ENCODE measurements at places on chromosomes 5 and 9. TPM values are rescaled to one million over a fixed set of nuclear protein-coding genes. Genes with fewer than 3 reads are reported as not detected.

DNA sequence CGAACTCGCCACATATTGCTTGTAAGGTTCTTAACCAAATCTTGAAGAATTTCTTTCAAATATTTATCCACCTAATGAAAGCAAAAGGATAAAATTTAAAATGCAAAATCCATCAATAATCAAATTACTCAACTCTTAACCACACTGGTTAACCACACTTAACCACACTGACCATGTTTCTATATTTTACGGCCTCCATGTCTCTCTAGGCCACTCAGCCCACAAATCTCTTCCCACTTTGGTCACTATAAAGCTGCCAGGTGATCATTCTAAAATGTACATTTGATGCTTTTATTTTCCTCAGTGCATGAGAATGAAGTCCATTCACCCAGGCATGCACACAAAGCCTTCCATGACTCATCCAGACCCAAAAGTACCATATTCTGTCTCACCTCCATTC lies 56.4 kb upstream of the OR2K2 start:
- DNase-seq = no peak

The SERF1A gene
- 18.2 TPM for total RNA-seq

DNA sequence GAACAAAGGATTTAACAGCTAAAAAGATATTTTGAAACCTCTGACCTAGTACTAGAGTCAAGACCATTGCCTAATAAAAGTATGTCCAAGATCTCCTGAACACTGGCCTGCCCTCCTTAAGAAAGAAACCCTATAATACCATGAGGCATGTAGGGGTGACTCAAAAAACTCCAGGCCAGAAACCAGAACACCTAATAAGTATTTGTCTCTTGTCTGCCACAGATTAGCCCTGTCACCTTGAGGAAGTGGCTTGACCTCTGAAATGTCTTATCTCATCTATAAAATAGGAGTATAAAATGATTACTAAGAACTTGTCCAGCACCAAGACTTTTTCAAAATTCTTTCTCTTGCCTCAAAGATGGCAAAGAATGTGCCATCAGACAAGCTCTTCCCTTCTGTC lies 125.5 kb upstream of the RASGRF2 start:
- DNase-seq = no peak

GRCh38 chr5:73180566-73180965 lies 7.6 kb downstream of the TMEM174 start:
- DNase-seq = no peak

GRCh38 chr5:127313847-127314473 lies 23.4 kb downstream of the MEGF10 start:
- peak; percentile 43 for DNase-seq

Measured in natural killer cell (primary cell).